Right renal cortex interstitium (tissue), 3 donors: ENCODE measurements at places on chromosomes 7 and 10. TPM values are rescaled to one million over a fixed set of nuclear protein-coding genes. Genes with fewer than 3 reads are reported as not detected.

DNA sequence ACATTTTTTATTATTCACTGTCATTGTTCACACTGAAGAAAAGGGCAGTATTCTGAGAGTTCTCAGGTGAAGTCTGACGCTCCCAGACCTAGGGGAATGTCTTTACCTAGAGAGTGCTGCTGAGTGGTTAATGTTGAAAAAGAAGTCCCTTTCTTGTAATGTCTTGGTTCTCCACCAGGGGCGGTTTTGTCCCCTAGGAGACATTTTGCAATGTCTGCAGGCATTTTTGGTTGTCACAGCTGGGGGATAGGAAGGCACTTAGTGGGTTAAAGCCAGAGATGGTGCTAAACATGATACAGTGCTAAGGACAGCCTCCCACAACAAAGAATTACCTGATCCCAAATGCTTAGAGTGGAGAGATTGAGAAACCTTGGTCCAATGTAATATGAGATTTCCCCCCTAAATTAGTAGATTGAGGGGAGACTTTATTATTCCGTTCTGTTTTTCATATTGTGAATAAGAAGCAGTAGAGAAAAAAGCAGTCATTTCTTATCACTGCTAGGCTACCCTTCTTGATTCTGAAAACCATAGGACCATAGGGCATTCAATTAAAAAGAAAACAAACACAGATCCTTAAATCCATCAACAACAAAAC is 13.1 kb downstream of the UMAD1 start:
- DNase-seq: no peak

- no peak for DNase-seq
These were observed 6.9 kb downstream of the CPA4 start for GRCh38 chr7:130299866-130300265.

GRCh38 chr7:70056363-70056762 is 458.1 kb downstream of the AUTS2 start:
- DNase-seq: no peak

- DNase-seq: no peak
These were observed 77.9 kb downstream of the INSIG1 start for GRCh38 chr7:155375337-155376277.

GRCh38 chr10:31393844-31394243 is 74.8 kb downstream of the ZEB1 start:
- no peak for DNase-seq

ABHD11 gene
- 25.2 TPM for polyA plus RNA-seq

DNA sequence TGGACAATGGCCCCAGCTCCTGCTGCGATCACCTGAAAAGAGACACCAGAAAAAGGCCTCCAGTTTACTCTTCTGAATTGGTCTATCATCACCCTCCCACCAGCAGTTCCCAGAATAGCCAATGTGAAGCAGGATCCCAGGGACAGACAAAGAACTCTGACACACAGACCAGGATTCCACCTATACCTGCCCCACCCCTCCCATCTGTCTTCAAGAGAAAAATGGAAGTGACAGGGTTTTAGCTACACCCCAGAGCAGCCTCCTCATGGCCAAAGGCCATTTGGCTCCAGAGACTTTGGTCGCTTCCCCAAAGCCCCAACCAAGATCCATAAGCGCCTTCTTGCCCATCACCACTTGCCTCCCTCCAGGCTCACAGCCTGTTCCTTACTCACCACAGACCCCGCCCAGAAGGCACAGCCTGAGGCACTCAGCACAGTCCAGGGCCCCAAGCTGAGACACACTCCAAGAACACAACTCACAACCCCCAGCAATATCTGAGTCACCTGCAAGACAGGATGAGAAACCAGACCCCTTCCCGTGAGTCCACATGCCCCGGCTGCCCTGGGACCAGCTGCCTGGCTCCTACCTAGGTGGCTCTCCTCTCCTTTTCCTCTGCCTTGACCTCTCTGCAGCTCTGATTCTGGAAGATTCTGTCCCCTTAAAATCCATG is 6.5 kb downstream of the TMEM176B start:
- no peak for DNase-seq

DNA sequence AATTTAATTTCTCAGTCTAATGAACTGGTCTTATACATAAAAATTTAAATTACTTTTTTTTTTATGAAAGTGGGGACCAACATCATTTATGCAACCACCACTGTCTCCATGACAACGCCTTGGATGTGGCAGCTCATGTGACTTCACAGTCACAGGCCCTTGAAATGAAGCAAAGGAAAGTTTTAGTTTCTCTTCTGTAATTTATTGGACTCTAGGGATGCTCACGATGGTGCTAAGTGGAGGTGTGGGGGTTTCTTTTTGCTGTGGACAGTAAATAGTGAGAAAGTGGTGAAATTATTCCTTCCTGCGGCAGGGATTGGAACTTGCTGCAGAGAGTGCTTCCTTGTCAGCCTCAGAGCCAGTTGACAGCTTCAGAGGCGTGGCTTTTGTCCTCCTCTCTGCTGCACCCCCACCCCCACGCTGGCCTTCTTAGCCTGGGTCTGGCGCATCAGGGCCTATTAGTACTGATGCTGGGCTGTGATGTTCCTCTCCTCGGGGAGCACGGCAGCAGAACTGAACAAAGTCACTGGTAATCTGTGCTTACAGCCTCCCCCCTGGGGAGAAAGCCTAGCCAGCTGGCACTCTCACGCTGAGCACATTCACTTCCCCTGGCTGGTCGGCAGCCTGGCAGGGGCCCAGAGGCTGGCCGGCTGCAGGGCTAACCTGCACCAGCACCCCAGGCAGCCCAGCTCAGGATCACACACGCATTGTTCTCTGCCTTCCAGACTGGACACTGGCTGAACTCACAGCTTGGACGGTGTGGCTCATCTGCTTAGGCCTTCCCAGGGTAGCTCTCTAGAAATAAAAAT is 517.5 kb upstream of the GALNT17 start:
- no peak for DNase-seq

DNA sequence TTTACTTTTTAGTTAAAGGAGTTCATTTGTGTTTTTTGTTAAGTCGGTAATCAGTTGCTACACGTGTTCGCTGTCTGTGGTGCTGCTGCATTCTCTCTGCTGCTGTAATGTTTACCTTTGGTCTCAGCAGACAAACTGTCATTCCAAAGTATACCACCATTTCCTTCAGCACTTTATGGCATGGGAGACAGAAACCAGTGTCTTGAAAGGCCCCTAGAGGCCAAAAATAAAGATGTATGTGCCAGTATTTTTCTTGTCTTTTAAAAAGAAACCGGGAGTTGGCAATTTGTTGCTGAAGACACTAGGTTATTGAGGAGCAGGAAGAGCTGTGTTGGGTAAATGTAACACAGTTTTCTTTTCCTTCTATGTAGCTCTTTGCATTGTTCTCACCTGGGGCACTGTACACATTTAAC is 24.1 kb downstream of the ZNF92 start:
- no peak for DNase-seq

MEST gene
- 682 TPM for polyA plus RNA-seq

GRCh38 chr7:40583667-40584444 is 449.1 kb downstream of the SUGCT start:
- no peak for DNase-seq

PNLIPRP2 gene
- polyA plus RNA-seq: not detected

GRCh38 chr10:8352171-8353075 is 297.9 kb downstream of the GATA3 start:
- DNase-seq: no peak

- DNase-seq: no peak
These were observed 239.5 kb downstream of the MGMT start for GRCh38 chr10:129706523-129706922.

- no peak for DNase-seq
These were observed 1193.4 kb downstream of the SORCS3 start for GRCh38 chr10:105834261-105835059.

- DNase-seq: no peak
These were observed 870 bp downstream of the ANK3 start for GRCh38 chr10:60388709-60389301.
